Stimulated activated CD4-positive, alpha-beta T cell treated with anti-CD3 and anti-CD28 coated beads, Interleukin-12 subunit alpha, Interleukin-12 subunit beta, amount 100 ng/mL, for 48 hours (primary cell): ENCODE measurements at places on chromosomes 11 and 22.

- DNase-seq, result no peak
Observed at GRCh38 chr11:111554532-111554931, 14.0 kb downstream of the LAYN start.

DNA sequence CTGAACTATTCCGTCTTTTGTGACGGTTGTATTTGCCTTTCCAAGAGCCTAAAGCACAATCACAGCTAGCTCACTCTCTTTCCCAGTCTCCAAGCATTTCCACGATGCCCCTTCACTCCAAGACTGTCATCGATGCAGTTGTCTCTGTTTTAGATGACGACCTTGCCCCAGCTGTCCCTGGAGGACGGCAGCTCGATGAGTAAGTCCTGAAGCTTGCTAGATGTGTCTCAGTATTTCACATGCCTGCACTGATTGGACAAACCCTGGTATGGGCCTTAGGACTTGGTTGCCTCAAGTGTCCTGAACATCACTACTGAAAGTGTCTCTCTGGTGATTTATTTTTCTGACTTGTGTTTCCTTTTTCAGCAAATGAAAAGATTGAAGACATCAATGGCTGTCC, 129.9 kb downstream of the NAV2 start:
- DNase-seq, result no peak

DNA sequence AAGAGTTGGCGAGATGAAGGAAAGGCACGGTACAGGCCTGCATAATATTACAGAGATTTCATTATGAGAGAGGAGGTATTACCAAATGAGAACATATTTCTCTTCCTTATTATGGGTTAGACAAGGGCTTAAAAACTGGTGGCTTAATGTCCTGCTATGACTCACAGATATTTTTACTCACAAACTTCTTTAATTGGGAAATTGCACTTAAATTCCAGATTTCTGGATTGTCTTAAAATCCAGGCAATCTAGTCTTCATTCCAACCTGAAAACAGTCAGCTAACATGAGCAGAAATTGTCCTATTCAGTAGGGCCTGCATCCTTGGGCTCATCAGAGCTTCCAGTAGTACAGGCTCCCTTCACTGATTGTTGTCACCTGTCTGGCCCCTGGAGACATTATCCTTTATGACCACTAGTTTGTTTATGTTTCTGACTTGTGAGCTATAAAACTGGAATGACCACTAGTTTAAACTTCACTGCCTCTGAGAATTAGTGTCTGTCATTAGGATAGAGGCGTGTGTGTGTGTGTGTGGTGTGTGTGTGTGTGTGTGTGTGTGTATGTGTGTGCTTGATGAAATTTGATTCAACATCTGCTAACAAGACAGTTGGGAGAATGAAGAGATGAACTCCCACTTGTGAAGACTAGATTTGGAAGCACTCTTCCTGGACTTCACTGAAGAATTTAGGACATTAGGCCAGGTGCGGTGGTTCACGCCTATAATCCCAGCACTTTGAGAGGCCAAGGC, 25.1 kb downstream of the DBX1 start:
- no peak for DNase-seq

GRCh38 chr11:32312865-32313403, 122.4 kb downstream of the WT1 start:
- DNase-seq, result peak; percentile 16

GRCh38 chr22:44002997-44003396, 21.1 kb upstream of the PARVB start:
- DNase-seq, result no peak

DNA sequence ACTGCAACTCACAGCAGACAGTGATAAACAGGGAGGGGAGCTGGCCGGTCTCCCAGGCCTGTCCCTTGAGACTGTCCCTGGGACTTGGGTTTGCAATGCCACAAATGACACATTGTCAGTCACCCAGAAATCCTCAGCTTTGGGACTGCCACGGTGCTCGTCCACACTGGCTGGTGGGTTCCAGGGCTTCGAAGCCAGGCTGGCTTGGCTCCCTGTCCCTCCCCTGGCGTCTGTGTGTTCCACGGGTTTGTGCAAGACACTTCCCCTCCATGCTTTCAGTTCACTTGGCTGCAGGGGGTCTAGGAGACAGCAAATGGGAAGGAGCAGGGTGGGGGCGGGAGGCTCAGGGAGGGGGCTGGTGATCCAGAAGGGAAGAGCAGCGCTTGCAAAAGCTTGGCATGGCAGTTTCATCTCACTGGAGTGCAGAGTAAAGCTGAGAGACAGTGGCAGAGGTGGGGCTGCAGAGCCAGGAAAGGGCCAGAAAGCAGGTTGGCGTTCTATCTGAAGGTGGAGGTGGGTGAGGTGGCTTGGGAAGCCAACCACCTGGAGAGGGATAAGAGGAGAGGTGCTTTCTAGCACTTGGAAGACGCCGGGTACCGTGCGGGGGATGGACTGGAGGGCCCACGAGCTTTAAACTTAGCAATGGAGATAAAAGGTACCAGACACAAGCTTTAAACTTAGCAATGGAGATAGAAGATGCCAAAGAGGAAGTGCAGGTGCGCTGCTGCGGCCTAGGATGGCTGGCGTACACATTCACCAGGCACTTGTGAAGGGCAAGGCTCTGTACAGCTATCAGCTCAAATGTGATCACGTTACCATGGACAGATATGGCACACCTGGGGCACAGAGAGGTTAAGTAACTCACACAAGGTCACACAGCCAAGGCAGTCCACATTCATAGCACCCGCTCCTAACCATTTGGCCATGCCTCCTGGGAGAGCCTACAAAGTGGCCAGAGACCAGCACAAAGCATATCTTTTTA, 86.4 kb upstream of the SHISAL1 start:
- DNase-seq, result no peak

- DNase-seq, result no peak
Observed at GRCh38 chr11:71238941-71239340, 13.4 kb downstream of the SHANK2 start.

DNA sequence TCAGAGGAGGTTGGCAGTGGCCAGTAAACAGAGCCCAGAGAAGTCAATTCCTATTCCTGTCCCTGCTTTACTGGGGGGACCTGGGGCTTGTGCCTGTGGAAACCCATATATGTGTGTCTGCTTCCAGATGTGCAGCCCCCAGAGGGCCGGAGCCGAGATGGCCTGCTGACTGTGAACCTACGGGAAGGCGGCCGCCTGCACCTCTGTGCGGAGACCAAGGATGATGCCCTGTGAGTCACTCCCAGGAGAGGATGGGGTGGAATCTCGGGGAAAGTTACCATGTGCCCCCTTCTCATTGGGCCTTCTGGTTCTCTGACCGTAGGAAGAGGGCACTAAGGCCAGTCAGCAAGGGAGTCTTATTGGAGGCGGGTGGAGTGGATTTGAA, 5.3 kb downstream of the PLEKHB1 start:
- no peak for DNase-seq

GRCh38 chr11:7524462-7525235, 10.8 kb downstream of the PPFIBP2 start:
- no peak for DNase-seq

DNA sequence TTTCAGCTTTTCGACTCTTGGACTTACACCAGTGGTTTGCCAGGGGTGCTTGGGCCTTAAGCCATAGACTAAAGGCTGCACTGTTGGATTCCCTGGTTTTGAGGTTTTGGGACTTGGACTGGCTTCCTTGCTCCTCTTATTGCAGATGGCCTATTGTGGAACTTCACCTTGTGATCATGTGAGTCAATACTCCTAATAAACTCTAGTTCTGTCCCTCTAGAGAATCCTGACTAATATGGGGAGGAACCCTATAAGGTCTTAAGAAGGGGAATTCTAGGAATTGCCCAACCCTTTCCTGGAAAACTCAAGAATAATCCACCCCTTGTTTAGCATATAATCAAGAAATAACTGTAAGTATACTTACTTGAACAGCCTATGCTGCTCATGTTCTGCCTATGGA, 491.8 kb downstream of the TMEM135 start:
- no peak for DNase-seq

- no peak for DNase-seq
Observed at GRCh38 chr11:19664886-19665548, 47.6 kb upstream of the NAV2 start.

DNA sequence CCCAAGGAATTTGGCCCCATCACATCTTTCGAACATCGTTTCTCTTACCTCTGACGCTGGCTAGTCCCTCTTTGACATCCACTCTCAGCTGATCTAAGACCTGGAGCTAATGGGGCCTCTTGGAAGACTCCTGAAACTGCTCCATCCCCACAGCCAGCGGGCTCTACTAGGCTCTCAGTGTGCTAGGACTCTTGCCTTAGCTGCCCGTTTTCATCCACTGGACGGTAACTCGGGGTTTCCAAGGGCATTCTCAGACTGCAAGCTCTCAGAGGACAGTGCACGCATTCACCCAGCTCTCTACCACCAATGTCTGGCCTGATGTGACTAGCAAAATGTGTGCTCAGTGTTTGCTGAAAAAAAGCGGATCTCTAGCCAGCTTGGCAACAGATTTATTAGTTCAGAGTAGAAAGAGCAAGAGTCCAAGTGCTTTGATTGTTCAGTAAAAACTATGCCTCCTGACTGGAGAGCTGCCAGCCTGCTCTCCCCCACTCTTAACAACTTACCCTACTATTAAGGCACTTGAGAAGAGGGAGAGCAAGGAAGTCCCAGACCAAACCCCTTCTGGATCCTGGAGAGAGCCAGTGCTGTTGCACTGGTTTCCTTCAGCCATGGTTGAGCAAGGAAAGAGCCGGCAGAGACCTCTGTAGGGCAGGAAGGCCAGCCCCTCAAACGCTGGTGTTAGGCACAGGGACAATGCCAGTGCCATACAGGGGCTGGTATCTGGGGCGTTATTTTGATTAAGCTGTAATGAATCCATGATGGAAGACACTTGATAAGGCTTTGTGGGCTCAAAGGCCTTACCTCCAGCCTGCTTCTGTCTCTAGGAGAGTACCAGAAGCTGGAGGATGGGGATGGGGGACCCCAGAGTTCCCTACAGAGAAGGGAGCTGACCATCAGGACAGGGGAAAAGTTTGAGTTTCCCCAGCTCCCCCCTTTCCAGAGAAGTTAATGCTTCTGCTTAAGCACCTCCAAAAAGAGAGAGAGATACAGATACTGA, 9.2 kb downstream of the RELA start:
- DNase-seq, result no peak

GRCh38 chr22:22556578-22556977, 2.5 kb downstream of the PRAME start:
- no peak for DNase-seq

DNA sequence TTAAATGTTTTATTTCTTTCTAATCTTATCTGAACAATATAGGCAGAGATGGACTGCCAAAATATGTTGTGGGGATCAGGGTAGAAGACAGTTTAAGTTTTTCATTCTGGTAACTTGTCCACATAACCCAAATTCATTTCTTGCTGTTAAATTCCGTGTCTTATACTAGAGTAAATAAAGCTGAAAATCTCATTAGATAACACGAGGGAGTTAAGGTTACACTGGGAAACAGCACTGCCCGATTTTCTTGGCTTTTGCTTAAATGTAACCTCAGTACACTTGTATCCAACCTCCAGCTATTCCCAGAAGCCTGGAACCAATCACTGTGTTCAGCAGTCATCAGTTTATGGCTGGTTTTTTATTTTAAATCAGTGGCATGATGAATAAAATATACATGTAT, 48.2 kb downstream of the MICAL3 start:
- DNase-seq, result no peak

DNA sequence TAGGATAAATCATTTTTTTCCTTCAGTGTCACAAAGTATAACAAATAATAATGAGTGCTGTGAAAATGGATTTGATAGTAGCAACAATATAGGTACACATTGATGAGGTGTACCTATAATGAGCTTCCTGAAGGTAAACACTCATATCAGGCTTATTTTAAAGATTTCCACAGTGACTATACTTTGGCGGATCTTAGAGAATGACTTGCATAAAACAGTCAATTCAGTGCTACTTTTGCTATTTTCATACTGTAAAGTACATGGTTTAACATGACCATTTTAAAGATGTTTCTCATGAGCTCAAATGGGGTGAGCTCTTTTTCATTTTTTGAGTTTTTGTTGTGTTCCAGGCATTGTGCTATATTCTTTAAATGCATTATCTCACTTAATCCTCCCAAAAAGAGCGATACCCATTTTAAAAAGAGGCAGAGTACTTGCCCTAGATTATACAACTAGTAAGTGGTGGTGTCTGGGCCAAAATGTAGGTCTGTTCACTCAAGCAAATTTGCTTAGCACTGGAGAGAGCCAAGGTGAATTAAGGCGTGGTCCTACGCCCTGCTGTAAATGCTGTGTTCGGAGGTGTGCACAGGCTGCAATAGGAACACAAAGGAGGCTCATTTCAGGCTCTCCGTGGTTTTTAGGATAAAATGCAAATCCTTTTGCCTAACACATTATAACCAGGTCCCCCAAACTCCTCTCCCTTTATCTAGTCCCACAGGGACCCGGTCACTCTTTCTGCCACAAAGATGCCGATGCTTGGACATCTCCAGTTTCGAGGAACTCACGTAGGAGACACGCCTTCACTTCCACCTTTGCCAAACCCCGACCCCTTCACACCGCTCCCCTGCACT, 617 bp upstream of the ALKBH3 start:
- no peak for DNase-seq

- DNase-seq, result no peak
Observed at GRCh38 chr11:94933223-94934130, 39.9 kb downstream of the CWC15 start.

DNA sequence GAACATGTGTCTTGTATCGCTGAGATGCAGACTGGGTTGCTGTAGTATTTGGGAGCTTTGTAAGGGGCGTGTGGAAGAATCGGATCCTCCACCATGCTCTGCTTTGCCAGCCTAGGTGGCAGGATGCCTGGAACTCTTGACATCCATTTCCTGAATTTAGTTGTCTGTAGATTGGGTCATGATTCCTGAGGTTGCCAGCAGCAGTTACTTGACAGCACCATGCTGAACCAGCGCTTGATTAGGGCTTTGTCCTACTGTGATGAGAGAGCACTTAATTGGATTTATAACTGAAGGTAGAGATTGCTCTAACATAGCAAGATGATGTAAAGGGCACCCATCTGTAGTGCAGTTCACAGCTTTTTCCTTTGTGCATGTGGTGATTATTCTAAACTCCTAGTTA, 75.6 kb upstream of the HORMAD2 start:
- DNase-seq, result no peak

DNA sequence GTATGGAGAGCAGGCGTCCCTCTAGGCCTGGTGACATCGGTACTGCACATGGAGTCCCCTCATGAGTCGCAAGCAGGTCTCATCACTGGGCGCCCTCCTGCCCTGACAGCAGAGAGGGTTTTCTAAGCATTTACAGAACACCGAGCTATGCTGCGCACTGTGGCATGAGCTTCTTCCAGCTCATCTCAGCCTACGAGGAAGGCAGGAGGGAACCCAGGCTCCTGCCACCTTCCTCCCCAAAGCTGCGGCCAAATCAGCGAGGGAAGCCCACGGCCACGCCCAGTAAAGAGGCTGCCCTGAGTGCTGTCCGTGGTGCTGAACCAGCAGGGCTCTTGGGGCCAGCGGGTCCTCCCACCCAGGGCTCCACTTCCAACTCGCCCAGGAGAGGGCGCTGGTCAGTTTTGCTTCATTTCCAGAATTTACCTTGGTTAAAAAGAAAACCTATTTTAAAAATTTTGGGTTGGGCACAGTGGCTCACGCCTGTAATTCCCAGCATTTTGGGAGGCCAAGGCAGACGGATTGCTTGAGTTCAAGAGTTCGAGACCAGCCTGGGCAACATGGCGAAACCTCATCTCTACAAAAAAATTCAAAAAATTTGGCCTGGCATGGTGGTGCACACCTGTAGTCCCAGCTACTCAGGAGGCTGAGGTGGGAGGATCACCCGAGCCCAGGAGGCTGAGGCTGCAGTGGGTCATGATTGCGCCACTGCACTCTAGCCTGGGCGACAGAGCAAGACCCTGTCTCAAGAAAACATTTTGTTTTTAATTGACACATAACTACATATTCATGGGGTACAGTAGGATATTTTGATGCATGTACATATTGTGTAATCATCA, 34.2 kb downstream of the PHF21B start:
- peak; percentile 66 for DNase-seq

- no peak for DNase-seq
Observed at GRCh38 chr11:76768909-76769560, 14.1 kb upstream of the TSKU start.
